ENCODE measurements at places on chromosomes 11 and 22.

GRCh38 chr11:316031-316701, 2.3 kb downstream of the IFITM1 start:
- DNase-seq: peak; percentile 33

- no peak for DNase-seq
These were observed 364.4 kb upstream of the LUZP2 start for GRCh38 chr11:24132471-24132870.

DNA sequence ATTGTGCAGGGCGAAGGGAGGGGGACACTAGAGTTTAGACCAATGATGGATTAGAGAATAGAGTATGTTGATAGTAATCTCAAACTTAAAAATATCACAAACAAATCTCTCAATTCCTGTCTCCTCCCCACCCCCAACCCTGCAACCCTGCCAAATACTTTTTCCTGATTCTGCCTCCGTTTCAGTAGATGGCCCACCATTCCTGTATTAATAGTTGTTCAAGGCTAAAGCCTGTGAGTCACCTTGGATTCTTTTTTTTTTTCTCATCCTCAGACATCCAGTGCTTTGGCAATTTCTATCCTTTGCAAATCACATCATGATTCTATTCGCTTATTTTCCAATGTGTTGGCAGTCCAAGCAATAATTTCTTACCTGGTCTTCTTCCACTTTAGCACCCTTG, 207.9 kb downstream of the DYNC2H1 start:
- DNase-seq: no peak

DNA sequence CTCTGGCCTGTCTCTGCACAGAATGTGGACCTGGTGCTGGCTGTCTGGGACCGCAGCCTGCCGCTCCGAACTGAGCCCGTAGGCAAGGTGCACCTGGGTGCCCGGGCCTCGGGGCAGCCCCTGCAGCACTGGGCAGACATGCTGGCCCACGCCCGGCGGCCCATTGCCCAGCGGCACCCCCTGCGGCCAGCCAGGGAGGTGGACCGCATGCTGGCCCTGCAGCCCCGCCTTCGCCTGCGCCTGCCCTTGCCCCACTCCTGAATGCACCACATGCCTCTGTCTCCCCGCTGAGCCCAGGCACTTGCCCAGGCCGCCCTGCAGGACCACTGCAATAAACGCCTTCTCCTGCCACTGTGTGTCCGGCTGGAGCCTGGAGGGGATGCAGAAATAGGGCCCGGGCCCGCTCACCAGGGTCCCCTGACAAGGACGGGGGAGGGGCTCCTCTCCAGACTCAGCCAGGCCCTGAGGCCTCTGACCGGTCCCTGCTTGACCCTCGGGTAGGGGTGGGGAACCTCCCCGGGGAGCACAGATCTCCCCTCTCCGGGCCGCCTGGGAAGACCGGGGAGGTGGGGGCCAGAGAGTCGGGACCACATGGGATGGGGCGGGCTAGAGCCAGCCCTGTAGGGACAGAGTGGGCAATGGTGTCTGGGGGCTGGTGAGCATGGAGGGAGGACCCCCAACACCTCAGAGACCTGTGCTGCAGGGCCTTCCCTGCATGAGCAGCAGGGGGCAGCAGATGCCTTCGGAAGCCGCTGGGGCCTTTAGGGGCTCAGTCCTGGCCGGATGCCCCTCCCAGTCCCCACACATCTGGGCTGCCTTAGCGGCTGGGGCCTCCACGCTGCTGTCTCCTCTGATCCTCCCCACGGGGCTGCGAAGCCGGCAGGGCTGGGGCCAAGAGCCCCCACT, 1.4 kb upstream of the TNNI2 start:
- DNase-seq: peak; percentile 80

DNA sequence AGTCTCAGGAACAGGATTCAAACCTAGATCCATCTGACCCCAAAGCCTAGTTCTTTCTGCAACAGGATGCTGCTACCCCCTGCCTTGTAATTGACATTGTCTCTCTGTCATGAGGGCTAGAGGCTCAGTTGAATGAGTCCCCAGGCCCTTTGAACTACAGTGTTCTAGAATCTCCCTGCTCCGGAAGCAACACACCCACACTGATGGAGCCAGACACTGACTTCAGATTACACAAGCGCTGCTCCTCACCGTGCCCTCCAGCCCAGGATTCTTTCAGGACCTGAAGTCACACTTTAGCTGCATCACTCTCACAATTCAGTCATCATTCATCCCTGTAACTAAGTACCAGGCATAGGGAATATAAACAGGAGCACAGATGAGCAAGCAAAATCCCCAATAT, 69.6 kb downstream of the RAB30 start:
- DNase-seq: no peak

- peak; percentile 55 for DNase-seq
These were observed 118.7 kb upstream of the E2F8 start for GRCh38 chr11:19359221-19360000.

GRCh38 chr11:29612423-29612822, 404.4 kb downstream of the KCNA4 start:
- DNase-seq: no peak

DNA sequence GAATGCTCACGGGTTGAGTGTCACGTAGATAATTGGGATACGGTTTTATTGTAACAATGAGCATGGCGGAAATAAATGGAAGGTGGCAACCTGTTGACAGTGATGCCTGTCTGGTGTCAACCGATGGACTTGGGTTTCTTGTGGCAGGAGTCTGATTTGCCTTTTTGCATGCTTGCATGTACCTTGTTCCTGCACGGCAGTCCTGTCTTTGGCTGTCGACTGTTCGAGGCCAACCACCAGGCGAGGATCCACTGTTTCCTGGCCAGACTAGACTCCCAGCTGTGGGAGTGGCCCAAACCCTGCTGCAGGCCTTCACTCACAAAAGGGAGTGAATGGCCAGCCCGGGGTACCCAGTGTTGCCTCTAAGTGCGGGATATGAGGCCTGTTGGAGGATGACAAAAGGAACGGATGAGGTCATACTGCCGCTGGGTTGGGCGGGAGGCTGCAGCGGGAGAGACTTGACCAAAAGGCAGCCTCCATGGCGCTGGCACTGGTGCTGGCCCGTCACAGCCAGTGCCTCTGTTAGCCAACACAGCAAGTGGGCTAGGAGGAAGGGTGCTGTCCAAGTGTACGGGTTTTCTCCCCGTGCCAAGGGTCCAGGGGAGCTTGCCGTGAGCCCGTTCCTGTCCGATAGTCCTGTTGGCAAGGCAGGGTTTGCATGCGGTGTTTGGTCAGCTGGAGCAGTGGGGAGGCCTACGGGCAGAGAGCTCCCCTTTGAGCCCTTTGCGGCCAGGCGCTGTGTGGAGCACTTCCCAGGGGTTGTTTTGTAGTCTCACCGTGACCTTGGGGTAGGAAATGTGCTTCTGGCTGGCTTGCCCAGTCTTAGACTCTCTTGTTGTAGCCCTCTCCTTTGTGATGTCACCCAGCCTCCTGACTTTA, 974 bp downstream of the DGCR8 start:
- DNase-seq: peak; percentile 57

DNA sequence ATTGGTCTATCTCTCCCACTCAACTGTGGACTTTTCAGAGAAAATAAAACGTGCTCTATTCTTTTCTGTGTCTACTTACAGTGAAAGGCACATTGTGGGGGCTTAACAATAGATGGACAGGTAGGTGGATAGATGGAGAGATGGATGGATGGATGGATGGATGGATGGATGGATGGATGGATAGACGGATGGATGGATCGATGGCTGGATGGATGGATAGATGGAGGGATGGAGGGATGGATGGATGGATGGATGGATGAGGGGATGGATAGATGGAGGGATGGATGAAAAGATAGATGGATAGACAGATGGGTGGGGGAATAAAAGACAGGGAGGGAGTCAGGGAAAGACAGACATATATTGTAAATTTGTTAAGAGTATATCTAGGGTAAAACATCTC, 14.2 kb upstream of the SLC1A2 start:
- no peak for DNase-seq

GRCh38 chr11:97254790-97255189, 865.0 kb downstream of the JRKL start:
- DNase-seq: no peak

DNA sequence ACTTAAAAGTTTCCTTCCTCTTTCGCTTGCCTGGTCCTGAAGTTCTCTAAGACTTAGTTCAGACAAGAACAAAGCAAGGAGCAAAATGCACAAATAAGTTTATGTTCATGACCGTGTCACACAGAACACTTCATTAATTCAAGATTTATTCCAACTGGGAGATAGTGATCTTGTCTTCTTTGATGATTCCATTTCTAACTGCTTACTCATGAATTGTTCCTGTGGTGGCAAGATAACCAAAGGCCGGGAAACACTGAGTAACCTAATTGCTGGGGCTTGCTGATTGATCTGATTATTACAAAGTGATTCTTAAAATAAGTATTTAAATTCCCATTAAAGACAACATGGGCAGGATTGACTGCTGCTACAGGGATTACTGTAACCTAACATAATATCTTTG, 1462.9 kb upstream of the RAG2 start:
- DNase-seq: no peak

- peak; percentile 23 for DNase-seq
These were observed 102.4 kb upstream of the FSHB start for GRCh38 chr11:30128269-30128932.

GRCh38 chr11:93850594-93851018, at the start of gene VSTM5:
TSS of gene VSTM5 (minus strand) at chr11:93850618. CDS start at chr11:93850502, 116 bp downstream.
- no peak for DNase-seq

- DNase-seq: no peak
These were observed 63.3 kb upstream of the SUSD2 start for GRCh38 chr22:24117942-24118341.

GRCh38 chr22:47515384-47516125, 753.1 kb downstream of the TBC1D22A start:
- DNase-seq: no peak

- no peak for DNase-seq
These were observed 98.6 kb upstream of the USP47 start for GRCh38 chr11:11743216-11743615.

- no peak for DNase-seq
These were observed 11.8 kb downstream of the NIPSNAP1 start for GRCh38 chr22:29569011-29569678.

GRCh38 chr22:27409299-27409698, 392.3 kb downstream of the MN1 start:
- DNase-seq: no peak

DNA sequence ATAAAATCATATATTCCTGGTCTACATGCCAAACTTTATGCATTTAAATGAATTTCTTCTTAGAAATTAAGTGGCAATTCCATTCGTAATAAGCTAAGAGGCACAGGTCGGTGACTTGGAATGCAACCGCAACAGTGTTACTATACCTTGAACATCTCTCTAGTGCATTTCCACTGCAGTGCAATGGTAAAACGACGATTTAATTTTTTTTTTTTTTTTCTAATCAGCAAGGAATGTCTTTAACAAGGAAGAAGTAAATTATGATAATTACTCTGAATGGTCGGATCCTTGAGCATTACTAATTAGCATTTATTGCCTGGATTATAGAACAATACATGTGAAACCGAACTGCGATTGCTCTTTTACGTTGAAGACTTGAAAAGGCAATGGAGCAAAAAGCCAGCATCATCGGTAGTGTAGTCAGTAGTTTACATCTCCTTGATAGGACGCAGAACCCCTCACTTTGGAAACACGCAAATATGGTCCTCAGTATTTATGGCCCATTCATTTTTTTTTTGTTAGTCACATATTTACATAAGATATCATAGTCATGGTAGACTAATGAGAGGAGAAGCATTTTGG, 20.2 kb downstream of the BLID start:
- DNase-seq: peak; percentile 90

DNA sequence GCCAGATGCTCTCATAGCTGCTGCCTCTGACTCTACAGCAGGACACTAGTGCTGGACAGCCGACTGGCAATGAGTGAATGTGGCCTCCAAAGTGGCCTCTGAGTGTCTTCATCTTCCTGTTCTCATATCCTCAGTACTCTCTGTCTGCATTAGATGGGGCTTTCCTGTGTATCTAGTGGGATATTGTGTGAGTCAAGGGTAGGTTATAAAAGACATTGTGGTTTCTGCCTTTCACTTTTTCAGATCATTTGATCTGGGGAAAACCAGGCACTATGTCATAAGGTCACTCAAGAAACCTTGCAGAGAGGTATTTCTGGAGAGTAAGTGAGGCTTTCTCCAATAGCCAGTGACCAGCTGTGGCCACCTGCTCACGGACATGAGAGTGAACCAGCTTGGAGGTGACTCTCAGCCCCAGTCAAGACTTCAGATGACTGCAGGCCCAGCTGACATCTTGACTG, 333.6 kb upstream of the NCAM1 start:
- no peak for DNase-seq

DNA sequence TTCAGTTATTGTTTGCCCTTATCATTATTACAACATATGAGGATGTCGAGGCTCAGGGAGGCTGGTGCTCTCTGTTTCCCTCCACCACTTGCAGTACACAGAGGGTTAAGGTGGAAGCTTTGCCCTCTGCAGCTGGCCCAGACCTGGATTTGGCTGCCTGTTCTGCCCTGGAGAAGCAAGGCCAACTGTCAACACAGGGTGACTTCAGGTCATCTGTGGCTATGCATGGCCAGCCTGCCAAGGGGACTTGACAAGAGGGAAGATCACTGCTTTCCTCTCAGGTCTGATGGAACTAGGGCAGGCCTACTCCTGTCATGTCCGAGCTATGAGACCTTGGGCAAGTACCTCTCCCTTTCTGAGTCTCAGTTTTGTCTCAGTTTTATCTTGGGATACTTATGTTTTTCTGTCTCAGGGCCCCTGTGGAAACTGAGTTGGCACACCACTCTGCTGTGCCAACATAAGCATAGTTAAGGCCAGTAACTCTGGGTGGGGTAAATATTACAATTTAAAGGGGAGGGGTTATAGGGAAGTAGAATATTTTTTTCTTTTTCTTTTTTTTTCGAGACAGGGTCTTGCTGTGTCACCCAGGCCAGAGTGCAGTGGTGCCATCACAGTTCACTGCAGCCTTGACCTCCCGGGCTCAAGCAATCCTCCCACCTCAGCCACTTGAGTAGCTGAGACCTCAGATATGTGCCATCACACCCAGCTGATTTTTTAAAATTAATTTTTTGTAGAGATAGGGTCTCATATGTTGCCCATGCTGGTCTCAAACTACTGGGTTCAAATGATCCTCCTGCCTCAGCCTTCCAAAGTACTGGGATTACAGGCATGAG, 2.4 kb upstream of the THRSP start:
- DNase-seq: no peak

DNA sequence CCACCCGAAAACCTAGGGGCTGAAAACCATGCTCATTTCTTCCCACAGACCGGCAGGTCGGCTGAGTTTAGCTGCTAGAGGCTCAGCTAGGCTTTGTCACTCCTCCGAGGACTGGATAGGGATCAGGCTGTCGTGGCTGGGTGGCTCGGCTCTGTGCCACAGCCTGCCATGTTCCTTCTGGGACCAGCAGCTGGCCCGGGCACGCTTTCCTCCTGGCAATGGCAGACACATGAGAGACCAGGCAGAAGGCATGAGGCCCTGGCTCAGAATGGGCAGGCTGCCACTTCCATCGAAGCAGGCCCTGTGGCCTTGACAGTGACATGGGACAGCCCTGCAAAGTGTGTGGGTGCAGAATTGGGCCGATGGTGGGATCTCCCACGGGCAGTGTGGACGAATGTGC, 20.9 kb downstream of the PARVG start:
- DNase-seq: no peak

GRCh38 chr11:108527382-108527781, 29.2 kb upstream of the POGLUT3 start:
- no peak for DNase-seq

GRCh38 chr11:47768101-47768612, 1.0 kb upstream of the FNBP4 start:
- DNase-seq: peak; percentile 69
